ENCODE measurements at places on chromosomes 3 and 15.

GRCh38 chr15:28112962-28113361 lies 13.8 kb upstream of the OCA2 start:
- DNase-seq, result no peak

GRCh38 chr15:67880651-67881182 lies 40.9 kb upstream of the RNU6-1 start:
- DNase-seq, result no peak

DNA sequence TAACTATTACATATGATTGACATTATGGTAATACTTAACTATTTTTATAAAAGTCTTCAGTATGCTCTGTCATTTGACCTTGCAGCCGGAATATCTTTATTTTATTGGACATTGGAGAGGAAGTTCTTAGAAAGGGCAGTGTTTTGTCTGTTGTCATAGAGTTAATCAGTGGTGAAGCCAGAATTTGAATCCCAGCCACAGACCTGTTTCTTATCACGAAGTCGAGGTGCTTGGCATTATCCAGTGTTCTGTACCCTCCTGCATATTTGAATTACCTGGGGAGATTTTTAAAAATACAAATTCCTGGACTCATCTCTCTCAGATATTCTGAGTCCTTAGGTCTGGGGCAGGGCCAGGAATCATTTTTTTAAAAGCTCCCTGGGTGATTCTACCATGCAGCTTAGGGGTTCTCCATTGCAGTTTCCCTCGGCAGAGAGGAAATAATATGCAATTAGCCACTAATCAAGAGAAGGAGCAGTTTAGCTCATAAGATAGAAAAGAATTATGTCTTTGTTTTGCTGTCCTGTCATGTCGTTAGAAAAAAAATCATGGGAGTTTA lies 195.6 kb upstream of the CFAP20DC start:
- DNase-seq, result no peak

GRCh38 chr3:100420885-100421284 lies 19.5 kb downstream of the LNP1 start:
- DNase-seq, result peak; percentile 27

GRCh38 chr3:129594409-129594808 lies 12.1 kb downstream of the PLXND1 start:
- DNase-seq, result no peak

GRCh38 chr15:59794229-59794886 lies 105.2 kb upstream of the BNIP2 start:
- no peak for DNase-seq

- no peak for DNase-seq
These were observed 1.7 kb upstream of the HRG start for GRCh38 chr3:186664119-186664495.

DNA sequence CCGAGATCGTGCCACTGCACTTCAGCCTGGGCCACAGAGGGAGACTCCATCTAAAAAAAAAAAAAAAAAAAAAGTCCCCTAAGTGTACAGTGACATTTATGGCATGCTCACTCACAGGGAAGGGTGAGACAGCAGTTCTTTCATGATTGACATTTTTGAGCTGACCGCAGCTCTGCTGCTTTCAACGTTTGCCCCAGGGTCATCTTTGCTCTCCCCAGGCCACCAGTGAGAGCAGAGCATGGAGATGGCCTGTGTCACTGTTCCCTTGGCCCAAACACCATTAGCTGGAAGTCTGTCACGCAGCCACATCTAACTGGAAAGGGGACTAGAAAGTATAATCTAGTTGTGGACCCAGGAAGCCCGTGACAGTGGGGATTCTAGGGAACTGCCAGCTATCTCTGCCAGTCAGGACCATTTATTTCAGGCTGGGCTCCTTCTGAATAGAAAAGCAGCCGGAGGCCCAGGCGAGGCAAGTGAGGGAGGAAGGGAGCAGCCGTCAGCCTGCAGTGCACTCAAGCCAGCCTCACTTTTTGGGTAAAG lies 193.4 kb upstream of the HES1 start:
- no peak for DNase-seq

- peak; percentile 36 for DNase-seq
These were observed 508.6 kb downstream of the FHIT start for GRCh38 chr3:60742606-60743145.

- DNase-seq, result peak; percentile 91
These were observed 748.5 kb downstream of the ROBO1 start for GRCh38 chr3:79019137-79019923.

DNA sequence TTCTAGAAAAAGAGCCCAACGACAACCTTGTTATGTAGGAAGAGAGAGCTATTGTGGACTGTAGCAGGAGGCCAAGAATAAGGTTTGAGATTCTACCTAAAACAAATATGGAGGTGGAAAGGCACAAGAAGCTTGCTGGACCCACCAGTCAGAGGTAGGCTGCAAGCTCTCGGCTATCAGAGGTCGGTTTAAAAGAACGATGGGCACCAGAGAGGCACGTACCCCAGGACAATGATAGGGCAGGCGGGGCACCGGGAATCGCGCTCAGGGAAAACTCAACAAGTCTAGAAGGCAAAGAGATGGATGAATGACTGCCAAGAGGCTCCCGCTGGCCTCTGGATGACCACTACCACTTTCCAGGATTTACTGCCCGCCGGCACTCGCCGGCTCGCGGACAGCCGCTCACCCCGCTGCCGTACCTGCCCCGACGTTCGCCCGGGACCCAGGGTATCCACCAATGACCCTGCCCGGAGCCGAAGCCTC lies 1.1 kb downstream of the HDGFL3 start:
- no peak for DNase-seq

- no peak for DNase-seq
These were observed 30.2 kb upstream of the FURIN start for GRCh38 chr15:90838139-90838538.

DNA sequence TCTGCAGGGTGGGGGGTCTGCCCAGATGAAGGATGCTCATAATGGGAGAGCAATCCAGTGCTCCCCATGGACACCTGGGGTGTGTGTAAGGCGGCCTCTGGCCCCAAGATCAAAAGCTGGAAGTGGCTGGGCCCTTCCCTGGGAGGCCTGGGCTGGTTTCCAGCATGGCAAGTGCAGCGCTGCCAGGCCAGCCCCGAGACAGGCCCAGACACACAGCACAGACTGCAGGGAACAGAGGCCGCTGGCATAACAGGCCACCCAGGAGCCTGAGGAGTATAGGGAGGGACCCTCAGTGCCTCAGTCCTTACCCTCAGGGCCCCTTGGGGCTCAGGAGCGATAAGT lies 10.0 kb downstream of the ITPKA start:
- DNase-seq, result no peak

DNA sequence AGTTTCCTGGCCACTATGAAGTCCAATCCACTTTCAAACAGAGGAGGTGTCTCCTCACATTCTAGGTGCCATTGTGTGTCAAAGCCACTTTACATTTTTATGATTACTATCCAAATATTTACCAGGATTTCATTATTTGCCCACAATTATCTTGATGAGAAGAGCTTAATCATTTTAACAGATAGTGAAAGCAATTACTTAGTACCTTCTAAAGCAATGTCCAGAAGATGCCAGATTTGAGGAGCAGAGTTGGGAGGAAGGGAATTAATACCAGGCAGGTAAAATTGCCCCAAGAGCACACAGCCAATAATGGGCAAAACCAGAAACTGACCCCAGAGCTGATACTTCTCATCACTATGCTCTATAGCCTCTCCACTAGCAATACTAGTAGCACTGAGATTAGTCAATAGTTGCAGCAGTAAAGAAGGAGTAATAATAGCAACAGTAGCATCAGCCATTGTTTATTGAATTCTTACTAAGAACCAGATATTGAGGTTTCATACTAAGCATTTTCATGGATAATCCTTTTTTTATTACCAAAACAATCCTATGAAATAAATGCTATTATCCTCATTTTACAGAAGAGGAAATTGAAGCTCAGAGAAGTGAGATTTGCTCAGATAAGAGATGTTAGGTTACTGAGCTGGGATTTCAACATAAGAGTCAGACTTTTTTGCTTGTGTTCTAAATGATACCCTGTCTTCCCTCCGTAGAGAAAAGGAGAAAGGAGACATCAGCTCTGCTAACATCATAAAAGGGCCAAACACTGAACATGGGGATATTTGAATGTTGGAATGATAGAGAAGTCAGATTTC lies 509.3 kb upstream of the CFAP20DC start:
- DNase-seq, result no peak

- DNase-seq, result no peak
These were observed 132.8 kb upstream of the SMAD3 start for GRCh38 chr15:66932634-66933024.

DNA sequence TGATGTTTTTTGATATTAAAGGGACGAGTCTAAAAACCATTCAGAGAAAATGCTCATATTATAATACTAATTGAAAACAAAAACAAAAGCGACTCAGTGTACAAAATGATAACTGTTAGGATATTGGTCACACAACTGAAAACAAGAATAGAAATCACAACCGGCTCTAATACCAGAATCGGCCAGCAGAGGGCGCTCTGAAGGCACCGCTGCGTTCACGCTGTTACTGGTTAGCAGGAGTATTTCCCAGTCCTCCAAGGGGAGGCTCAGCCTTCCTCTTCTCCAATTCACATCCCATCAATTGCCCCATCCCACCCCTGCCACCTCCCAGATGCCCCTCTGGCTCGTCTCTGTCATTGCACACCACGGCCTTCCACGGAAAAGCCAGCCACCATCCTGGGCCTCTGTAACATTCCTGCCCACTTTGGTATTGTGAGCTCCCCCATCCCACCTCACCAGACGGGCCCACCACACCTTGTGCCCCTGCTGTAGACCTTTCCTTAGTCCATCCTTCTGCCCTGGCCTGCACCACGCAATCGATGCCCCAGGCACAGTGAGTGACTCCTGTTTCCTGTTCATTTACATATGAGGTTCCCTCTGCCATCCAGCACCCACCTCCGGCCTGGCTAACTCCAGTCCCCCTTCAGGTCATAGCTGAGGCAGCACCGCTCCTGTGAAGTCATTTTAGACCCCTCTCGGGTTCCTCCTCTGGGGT lies 8.5 kb downstream of the FAM107A start:
- DNase-seq, result peak; percentile 49

DNA sequence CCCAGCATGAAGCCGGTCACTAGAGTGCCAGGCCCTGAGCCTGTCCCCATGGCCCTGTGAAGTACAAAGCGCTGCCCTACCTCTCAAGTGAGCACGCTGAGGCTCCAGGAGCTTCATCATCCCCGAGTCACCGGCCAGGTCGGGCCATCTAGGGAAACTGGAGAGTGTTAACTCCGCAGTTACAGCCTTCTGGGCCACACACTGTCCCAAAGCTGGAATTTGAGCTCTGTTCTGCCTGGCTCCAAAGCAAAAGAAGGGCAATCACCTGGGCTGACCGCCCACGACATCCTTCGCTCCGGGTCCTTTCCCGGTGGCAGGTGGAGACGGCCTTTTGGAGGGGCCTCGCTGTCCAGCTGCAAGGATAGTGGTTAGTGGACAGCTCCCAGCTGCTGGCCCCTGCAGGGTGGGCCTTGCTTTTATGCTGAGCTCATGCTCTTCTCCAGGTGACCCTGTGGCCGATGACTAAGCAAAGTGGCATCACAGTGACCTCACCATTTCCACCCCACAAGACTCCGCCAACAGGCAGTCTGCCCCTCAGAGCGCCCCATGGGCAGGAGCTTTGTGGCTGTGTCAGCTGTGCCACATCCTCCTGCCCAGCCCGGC lies 3.5 kb upstream of the MUC4 start:
- peak; percentile 28 for DNase-seq

DNA sequence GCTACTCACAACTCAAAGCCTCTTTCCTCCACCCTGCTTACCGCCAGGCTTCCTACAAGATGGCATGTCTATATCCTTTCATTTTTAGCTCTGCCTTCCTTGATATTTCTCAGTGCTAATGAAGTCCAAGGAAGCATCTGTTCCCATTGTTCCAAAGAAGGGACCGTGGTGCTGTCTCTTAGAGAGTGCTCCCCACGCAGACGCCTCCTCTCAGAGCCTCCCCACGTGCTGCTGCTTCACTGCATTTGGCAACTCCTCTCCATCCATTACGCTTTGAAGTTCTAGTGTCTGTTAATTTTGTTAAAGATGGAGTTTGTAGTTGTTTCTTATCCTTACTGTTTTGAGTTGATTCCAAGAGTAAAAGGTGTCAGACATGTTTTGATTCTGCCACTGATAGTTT lies 26.2 kb downstream of the GNB4 start:
- DNase-seq, result no peak

- DNase-seq, result no peak
These were observed 186.1 kb downstream of the TJP1 start for GRCh38 chr15:29636140-29636539.

DNA sequence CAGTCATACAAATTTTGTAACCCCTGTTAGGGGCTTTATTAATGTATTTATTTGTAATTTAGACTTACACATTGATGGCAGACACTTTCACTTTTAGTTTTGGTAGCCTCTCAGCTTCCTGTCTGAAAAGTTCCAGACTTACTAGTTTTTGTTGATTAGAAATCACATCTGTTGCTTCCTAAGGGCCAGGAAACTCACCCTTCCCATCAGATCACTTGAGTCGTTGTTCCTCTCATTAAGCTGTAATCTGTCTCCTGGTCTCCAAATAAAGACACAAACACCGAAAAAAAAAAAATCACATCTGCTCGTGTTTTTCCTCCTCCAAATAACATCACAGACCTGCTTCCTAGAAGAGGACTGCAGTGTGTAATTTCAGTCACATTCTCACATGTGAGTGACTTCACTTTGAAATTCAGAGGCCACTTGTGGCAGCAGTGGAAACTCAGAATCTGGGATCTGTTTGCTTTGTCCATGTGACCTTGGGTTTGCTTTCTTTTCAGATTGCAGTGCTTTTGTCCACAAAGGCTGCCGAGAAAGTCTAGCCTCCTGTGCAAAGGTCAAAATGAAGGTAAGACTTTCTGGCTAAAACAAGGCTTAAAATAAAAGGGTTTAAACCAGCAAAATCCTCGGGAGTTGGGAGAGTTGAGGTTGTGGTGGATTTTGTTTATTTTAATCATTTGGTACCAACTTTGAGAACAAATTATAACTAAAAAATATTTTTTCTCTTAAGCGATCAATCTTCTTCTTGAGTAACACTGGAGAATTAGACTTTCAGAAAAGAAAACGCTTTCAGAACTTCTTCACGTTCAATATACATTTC lies 87.0 kb downstream of the KLHL25 start:
- DNase-seq, result no peak

DNA sequence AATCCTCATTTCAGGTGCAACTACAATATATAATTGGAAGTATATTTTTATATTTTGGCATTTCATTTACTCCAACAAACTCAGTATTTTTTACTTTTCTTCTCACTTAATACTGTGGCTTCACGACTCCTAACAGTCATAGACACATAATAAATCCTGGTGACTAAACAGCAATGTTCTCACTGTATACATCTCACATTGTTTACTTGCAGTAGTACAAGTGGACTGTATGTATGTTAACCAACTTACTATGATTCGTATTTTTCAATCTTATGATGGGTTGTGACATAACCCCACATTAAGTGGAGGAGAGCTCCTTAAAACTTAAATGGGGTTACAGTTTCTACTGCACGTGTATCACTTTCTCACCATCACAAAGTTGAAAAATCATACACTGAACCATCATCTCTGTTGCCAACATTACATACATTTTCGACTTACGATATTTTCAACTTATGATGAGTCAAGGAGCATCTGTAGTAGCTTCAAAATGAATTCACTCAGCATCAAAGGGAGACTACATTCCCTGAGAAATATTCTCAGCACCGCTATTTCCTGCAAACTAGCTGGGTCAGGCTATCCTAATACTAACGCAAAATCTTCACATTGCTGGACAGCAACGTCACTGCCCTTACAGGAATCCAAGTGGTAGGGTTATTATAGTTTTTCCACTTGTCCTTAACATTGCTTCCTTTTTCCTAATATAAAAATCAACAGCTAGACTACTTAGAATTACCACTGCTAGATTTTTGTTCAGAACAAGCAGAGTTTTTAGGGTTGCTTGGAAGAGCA lies 7.3 kb downstream of the ADAM10 start:
- DNase-seq, result no peak
